ENCODE measurements at places on chromosomes 6 and 20.

GRCh38 chr20:62923669-62924441 is 2.5 kb downstream of the DIDO1 start:
- no peak for DNase-seq

GRCh38 chr20:23157734-23158133 is 71.6 kb upstream of the CD93 start:
- no peak for DNase-seq

GRCh38 chr20:37773291-37773826 is 79.5 kb downstream of the CTNNBL1 start:
- no peak for DNase-seq

- no peak for DNase-seq
Observed at GRCh38 chr6:17700421-17701416, 6.0 kb downstream of the NUP153 start.

GRCh38 chr6:137390334-137390733 is 103.9 kb downstream of the OLIG3 start:
- no peak for DNase-seq

GRCh38 chr6:15316754-15317153 is 70.9 kb downstream of the JARID2 start:
- no peak for DNase-seq

GRCh38 chr6:161477876-161478425 is 204.1 kb upstream of the AGPAT4 start:
- DNase-seq, result no peak

- DNase-seq, result peak; percentile 75
Observed at GRCh38 chr6:153032255-153032882, 29.9 kb upstream of the MTRF1L start.

GRCh38 chr6:169498916-169499513 is 202.8 kb downstream of the WDR27 start:
- DNase-seq, result peak; percentile 37

- DNase-seq, result peak; percentile 31
Observed at GRCh38 chr20:10864076-10864672, 190.4 kb upstream of the JAG1 start.

DNA sequence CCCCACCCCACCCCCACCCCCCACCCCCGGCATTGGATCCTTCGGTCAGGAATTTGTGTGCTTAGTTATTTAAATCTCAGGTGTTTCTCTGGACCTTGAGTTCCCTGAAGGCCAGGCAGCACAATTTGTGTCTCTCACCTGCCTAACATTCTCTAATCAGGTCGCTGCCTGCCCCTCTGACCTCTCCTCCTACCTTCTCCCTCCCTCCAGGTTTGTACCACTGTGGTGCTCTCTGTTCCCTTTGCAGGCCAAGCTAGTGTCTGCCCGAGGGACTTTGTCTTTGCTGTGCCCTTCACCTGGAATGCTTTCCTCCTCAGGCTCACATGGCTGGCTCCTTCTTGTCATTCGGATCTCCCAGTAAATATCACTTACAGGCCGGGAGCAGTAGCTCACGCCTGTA is 131.4 kb upstream of the SLC2A12 start:
- no peak for DNase-seq

GRCh38 chr20:34370062-34370461 is 7.0 kb downstream of the ITCH start:
- no peak for DNase-seq

GRCh38 chr6:150887978-150888563 is 22.6 kb downstream of the MTHFD1L start:
- DNase-seq, result no peak

DNA sequence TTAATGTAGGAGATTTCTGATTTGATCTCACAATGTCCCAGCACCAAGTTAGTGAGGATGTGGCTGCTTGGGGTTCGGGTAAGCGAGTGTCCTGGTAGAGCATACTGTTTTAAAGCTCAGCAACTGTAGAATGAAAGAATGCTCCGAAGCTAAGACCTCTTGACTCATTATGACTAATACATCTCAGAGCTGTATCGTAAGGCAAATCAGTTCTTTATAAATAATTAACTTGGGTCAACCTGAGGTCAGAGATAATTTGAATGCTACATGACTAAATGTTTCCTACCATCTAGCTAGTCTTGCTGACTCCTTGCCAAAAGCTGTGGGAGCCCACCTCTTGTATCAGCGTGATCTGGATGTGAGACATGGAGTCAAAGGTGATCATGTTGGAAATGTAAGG is 128.8 kb upstream of the PDE7B start:
- peak; percentile 66 for DNase-seq

- no peak for DNase-seq
Observed at GRCh38 chr6:71226151-71226550, 62.5 kb upstream of the OGFRL1 start.

DNA sequence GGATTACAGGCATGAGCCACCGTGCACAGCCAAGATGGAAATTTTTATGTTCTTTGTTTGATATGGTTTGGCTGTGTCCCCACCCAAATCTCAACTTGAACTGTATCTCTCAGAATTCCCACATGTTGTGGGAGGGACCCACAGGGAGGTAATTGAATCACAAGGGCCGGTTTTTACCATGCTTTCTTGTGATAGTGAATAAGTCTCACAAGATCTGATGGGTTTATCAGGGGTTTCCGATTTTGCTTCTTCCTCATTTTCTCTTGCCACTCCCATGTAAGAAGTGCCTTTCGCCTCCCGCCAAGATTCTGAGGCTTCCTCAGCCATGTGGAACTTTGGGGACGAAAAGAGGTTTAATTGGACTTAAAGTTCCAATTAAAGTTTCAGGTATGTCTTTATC is 14.6 kb downstream of the EEF1A1 start:
- DNase-seq, result no peak

DNA sequence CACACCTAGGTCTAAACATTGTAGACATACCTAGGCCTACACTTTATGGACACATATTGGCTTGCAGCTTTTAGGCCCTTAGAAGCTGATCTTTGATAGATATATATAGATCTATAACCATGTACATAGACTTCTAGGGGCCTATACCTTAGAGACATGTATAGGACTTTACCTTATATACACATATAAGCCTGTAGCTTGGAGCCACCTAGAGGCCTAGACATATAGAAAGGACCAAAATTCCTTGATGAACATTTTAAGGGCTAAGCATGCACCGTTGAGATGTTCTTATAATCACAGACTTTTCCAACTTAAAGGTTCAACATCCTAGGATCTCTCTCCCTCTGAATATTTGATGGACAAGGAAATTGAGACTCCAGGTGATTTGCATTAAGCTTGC is 371.7 kb upstream of the SASH1 start:
- DNase-seq, result no peak

DNA sequence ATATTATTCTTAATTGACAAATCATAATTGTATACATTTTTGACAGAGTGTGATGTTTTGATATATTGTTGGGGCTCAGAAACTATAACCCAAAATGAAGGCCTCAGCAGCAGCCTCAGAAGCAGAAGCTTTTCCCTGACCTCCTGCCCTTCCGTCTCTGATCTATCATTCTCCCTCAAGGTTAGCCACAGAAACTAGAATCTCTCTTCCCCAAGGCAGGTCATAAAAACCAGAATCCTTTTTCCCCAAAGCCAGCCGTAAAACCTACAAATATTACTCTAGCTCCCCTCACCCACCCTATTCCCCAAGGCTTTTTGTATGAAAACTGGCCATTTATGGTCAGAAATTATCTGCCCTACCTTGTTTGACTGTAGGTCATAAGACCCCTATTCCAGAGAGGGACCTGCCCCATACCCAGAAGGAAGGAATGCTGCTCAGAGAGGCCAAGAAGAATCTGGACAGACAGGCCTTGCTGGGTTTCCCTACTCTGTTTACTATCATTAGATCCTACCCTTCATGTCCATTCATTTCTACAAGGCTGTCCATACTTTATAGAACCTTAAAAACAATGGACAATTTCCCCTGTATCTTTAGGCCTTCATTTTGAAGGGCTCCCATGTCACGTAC is 14.5 kb downstream of the OR2B2 start:
- DNase-seq, result no peak

DNA sequence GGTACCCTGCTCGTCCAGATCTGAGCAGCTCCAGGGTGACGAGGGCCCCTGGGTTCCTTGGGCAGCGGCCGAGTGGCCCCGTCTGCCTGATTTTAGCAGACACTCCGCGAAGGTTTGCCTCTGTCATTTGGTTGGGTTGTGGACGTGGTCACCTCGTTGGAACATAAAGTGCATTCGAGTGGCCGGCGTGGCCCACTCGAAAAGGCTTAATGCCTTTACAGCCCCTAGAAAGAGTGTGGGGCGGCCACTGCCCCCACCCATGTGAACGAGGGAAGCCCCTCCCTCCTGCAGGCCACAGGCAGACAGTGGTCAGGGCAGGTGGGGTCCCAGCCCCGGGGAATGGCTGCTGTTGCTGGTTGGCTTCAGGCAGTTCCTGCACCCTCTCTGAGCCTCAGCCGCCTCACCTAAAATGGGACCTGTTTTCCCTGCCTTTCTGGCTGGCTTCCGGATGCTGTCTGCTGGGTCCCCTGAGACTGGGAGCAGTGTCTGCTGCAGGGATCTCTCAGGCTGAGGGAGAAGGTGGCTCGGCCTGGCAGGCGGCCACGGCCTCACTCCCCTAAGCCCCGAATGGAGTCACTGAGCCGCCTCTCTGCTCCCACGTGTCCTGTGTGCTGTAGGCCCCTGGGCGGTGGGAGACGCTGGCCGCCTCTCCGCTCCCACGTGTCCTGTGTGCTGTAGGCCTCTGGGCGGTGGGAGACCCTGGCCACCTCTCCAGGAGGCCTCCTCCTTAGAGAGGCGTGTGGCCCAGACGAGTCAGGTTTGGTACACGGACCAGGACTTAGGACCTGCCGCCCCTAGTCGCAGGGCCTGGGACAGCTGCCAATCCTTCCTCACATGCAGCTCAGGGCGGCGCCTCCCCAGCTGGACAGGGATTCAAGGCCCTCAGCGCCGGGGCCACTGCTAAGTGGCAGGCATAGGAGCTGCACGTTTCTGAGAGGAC is 233.0 kb downstream of the ERMARD start:
- DNase-seq, result no peak

DNA sequence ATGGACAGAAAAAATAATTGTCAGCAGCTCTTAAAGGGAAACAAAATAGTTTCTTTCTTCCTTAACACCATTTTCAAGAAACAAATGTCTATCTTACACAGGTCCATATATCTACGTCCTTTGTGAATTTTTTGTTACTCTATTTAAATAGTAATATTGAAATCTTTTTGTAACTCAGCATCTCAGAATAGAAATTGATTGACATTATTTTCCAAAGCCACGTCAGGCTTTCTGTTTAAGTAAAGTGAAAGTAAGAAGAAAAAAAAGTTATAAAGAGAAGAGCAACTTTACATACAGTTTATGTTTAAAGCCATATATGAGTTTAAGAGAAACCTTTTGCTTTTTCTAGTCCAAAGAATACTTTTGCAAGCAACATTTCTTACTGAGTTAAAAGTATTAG is 402.9 kb upstream of the SOX4 start:
- no peak for DNase-seq

DNA sequence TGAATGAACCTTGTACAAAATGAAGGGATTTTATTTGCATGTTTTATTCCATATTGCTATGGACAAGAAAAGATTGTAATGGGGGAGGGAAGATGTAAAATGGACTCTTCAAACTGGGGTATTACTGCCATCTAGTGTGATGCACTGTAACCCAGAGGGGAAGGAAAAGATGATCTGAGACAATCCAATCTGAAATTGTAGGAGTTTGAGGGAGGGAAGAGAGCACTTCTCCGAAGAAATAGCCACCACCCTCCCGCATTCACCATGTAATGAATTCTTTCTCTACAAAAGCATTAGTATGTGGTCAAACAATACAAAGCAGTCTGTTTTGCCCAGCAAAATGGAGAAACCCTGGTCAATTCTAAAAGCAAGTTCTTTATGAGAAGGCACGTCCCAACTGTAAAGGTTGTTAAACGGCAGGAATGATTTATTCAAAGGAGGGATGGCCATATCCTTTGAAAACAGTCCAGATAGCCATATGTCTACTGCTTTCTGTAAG is 679.5 kb upstream of the NRSN1 start:
- DNase-seq, result peak; percentile 55

GRCh38 chr6:164106345-164106769 is 691.8 kb downstream of the QKI start:
- no peak for DNase-seq

GRCh38 chr6:13931797-13932402 is 7.1 kb downstream of the RNF182 start:
- no peak for DNase-seq

DNA sequence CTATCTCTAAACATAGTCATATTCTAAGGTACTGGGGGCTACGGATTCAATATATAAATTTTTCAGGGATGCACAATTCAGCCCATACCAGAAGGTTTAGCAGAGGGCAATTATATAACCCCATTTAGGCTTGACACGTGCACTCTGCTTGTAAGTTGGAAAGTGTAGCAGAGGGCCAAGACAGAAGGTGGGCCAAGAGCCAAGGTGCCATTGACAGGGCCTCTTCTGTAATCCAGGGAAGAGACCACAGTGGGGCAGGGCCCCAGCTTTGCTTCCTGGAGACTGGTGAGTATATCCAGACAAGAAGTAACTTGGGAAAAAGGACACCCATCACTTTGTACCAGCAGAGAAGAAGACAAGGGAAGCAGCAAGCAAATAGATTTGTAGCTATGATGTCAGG is 672.4 kb upstream of the MARCKS start:
- DNase-seq, result peak; percentile 41

DNA sequence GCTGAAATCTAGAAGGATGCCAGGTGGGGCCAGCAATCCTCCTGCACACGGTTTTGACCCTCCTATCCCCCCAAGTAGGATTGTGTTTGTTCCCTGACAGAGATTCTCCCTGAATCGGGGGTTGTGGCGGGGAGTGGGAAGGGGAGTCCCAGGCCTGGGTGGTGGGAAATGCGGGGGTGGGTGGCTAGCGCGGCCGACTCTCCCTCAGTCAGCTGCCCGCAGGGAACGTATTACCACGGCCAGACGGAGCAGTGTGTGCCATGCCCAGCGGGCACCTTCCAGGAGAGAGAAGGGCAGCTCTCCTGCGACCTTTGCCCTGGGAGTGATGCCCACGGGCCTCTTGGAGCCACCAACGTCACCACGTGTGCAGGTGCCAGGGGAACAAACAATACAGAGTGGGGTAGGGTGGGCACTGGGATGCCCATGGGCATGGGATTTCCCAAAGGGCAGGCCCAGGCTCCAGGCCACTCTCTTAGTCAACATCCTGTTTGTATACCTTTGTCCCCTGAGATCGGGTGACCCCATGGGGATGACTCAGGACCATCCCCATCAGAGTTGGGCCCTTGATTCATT is 16.1 kb upstream of the ZNF76 start:
- no peak for DNase-seq

DNA sequence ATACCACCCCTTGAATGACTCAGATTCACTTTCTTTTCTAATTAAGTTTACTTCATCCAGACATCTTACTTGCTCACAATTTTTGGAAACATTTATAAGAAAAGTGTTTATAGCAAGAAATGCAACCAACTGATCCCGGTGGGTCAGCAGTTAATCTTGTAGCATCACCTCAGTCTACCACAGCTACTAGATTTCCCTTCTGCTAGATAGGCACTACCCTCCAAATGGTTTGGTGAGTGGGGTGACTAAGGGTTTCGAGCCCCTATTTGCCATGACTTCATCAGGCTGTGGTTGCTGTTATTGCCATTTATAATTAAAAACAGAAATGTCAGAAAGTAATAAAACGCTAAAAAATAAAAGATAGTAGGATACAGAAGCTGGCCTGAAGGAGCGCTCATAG is 930.1 kb upstream of the GJE1 start:
- peak; percentile 73 for DNase-seq

GRCh38 chr6:107957308-107957908 is 600 bp downstream of the SEC63 start:
- DNase-seq, result peak; percentile 77

Data from AG10803 (cell line).